HTR-8/SVneo (cell line): ENCODE measurements at places on chromosomes 2 and 18.

GRCh38 chr18:43236921-43237320 is 40.4 kb downstream of the SYT4 start:
- DNase-seq, result no peak

GRCh38 chr2:205902041-205902899 is 183.7 kb downstream of the INO80D start:
- DNase-seq, result no peak

GRCh38 chr2:117958186-117958585 is 55.7 kb downstream of the CCDC93 start:
- no peak for DNase-seq

DNA sequence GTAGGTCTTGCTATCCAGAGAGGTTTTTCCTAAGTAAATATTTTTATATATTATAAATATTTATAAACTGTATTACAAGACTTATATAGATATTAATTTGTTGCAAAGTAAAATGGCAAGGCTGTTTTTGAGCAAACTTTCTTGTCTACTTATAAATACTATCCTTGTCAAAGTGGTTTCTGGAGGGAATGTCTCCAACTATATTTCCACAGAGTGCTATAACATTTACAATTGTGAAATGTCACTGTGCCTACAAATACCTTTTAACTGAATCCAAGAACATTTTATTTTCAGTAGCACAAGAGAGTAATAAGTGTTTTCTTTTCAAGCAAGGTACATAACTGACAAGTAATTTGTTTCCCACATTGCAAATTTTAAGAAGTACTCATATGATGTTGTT is 256.8 kb downstream of the ZNF385B start:
- DNase-seq, result no peak

DNA sequence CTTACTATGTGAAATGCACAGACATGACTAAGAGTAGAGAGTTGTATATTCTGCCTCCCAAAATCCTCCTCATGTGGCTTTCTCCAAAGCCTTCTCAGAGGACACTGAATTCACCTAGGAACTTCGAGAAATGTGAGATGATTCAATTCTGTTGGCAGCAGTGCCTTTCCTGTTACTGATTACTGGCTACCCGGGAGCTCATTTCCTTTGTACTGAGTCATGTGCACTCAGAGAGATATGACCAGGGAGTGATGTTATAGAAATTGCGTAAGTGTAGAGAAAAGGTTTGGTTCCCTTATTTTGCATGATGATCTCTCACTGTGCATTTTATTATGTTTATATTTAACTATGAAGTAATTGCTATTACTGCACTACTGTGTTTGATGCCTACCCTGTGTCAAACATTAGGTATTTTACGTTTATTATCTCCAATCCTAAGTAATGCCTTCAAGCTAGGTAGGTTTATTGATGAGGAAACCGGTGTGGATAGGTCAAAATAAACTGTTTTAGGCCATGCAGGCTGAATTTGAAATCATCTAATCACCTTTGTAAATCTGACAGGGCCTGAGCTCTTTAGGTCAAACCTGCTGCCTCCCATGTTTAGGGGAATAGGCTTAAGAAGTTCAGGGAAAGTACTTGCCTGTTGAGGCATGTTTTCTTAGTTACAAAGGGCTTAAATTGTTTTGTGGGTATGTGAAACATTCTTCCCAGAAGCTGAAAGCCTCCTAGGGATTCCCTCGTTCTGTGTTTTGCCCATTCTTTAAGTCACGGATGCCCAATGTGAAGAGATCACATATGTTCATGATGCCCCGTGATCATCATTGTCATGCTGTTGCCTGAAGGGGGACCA is 86.8 kb downstream of the FMNL2 start:
- DNase-seq, result peak; percentile 81

DNA sequence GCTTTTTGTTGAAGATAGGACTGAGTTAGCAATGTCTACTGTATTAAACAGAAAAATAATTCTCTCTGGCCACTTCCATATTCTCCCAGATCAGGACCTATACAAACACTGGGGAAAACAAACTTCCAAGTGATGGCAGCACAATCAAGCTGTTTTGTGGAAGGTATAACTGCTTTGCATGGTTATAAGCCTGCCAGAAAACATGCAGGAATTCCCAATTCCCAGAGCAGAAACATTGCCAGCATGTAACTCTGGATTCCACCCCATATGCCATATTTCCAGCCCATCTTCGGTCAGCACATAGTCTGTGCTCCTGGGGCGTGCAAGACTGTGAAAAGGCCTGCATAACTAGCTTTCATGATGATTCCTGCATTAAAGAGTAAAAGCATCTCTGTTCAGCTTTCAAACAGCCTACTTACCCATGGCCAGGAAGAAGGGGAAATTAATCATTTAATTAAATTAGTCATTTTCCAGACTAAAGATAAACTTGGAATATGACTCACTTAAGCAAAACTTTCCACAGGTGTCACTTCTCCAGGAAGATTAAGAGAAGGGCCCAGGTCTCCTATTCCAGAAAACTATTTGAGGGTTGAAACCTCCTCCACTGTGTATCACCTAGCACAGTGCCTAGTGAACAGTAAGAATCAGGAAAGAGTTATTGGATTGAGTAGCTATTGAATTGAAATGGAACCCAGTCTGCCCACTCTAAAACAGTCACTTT is 280.5 kb downstream of the NRXN1 start:
- no peak for DNase-seq

- DNase-seq, result no peak
Observed at GRCh38 chr2:12048550-12048949, 302.1 kb downstream of the LPIN1 start.

GRCh38 chr2:127453392-127454171 is 35.4 kb downstream of the PROC start:
- DNase-seq, result peak; percentile 59

DNA sequence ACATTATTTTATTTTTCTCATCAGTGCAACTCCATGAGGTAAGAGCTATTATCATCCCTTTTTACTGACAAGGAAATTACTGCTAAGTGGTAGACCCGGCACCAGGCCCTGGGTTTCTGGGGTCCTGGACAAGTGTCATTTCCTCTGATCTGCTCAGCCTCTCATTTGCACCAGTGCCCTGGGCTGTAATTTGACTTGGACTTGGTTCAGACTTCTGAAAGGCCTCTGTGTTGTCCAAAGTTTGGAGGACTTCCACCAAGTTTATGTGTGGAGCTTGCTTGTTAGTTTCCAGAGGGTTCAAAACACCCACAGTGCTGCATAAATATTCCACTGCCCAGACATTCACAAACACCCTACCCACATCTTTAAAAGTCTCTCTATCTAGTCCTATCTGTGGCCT is 44.0 kb upstream of the PPP1CB start:
- DNase-seq, result no peak

DNA sequence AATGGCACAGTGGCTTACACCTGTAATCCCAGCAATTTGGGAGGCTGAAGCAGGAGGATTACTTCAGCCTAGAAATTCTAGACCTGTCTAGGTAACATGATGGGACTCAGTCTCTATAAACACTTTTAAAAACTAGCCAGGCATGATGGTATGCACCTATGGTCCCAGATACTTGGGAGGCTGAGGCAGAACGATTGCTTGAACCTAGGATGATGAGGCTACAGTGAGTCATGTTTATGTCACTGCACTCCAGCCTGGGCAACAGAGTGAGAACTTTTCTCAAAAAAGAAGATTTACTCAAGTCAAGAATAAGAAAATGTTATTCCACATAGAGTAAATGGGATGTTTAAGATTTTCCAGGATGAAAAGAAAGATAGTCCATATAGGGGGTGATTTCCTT is 158.6 kb downstream of the HNMT start:
- DNase-seq, result no peak

DNA sequence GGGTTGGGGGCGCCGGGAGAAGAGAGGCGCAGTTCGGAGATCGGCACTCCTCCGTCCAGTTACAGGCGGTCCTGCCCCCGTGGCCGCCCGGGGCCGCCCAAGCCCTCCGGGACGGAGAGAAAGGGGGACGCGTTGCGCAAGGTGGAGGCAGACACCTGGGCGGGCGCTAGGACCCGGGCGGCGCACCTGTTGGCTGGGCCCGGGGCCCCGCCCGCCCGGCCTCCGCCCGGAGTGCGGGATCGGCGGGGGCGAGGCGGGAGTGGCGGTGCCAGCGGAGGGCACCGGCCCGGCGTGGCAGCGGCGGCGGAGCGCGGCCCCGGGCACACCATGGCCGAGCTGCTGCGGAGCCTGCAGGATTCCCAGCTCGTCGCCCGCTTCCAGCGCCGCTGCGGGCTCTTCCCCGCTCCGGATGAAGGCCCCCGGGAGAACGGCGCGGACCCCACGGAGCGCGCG is at the start of gene SGPP2:
SGPP2 (plus strand) TSS at position 268 of the 453 bp plus-strand sequence; CDS start at position 328, 60 bp downstream.
- DNase-seq, result no peak

GRCh38 chr2:172813314-172813888 is 77.8 kb downstream of the RAPGEF4 start:
- no peak for DNase-seq

DNA sequence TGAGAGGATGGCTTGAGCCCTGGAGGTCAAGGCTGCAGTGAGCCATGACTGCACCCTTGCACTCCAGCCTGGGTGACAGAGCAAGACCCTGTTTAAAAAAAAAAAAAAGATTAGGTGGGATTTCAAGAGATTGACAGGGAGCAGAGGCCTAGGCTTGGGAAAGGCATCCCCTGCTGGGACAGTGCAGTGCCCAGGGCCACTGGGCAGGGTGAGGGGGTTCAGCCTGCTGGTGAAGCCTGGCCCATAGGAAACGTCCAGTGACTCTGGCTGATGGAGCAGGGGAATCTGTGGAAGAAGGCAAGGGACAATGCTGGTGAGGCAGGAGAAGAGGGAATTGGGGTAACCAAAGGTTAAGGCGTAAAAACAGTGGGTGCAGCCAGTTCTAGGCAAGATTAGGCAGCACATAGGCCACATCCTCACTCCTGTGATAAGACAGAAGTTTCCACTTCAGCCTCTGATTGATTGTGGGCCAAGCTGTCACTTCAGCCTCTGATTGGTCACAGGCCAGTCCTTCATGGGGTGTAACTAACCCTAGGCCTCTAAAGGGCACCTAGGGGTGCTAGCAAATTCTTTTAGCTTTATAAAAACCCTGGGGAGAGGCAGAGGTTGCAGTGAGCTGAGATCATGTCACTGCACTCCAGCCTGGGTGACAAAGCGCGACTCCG is 128.6 kb downstream of the MSH2 start:
- no peak for DNase-seq

DNA sequence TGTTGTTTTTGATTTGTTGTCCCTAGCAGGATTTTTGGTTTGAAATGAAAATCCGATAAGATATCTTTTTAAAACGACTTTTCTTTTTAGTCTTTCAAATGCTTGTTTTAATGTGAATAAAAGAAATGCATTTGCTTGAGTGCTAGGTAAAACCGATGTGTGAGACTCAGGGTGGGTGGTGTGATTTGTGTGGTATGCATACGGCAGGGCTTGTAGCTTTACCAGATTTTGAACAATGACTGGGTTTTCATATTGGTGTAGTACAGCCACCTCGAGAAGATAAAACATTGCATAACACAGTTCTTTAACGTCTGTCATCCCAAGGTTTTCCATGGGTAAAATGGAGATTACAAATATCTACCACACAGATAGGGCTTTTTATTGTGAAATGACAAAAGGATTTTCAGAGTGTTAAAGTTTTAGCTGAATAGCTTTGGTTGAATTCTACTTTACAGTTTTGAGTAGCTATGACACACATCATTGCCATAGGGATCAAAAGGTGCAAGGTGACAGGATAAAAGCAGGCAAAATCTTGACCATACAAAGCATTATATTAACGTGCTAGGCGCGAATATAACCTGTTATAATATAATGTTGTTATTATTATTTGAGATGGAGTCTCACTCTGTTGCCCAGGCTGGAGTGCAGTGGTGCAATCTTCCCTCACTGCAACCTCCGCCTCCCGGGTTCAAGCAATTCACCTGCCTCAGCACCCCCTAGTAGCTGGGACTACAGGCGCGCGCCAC is 824 bp upstream of the ZNF638 start:
- DNase-seq, result no peak

DNA sequence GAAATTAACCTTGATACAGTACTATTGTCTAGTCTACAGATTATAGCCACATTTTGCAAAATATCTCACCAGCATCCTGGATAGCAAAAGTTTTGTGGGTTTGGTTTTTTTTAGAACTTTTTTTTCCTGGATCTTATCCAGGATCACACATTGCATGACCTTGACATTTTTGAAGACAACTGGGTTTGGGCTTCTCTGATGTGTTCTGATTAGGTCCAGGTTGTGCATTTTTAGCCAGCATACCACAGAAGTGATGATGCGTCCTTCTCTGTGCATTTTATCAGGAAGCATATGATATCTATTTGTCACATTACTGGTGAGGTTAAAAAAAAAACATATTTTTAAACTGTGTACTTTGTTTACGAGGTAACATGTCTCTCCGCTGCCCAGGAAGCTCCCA is 221.0 kb upstream of the OSR1 start:
- no peak for DNase-seq

DNA sequence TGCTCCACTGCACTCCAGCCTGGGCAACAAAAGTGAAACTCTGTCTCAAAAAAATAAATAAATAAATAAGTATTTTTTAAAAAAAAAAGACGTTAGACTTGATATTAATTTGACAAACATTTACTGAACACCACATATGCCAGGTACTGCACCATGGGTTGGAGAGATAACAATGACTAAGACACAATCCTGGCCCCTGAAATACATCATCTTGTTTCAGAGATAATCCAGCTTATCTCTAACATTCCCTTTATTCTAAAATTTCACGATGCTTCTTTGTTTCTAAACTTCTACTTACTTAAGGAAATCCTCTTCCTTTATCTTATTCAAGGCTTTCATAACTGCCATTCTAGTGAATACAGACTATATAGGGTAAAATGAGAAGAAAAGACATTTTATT is 55.0 kb upstream of the PEX13 start:
- DNase-seq, result no peak

- no peak for DNase-seq
Observed at GRCh38 chr2:30865892-30866681, 58.8 kb upstream of the CAPN13 start.

DNA sequence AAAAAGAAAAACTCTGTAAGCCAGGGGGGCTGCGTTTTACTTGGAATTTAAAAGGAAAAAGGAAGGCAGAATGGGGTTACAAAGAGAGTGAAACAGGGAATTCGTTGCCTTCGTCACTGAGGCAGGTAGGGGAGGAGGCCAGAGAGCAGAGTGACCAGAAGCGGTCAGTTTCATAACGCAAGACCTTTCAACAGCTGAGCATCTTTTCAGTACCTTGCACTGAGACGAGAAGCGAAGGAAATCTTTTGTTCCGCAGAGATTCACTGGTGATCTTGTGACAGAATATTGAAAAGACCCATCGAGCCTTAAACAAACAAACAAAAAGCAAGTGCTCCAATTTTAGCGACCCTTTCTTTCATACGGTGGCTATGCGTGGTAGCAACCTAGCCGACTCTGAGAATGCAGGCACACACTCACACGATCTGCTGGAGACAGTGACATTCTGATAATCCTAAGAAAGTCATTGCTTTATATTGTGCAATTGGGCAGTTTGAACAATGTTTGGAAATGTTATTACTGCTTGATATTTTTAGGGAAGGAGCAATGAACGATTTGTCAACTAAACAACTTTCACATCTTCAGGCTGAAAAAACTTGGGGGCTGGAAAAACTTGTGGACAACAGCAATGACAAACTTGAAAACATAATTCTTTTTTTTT is 93.8 kb upstream of the ODC1 start:
- DNase-seq, result no peak
